ENCODE measurements at places on chromosomes 16 and 17.

- peak; percentile 65 for DNase-seq
Observed at GRCh38 chr16:85253084-85253941, 141.0 kb upstream of the CIBAR2 start.

DNA sequence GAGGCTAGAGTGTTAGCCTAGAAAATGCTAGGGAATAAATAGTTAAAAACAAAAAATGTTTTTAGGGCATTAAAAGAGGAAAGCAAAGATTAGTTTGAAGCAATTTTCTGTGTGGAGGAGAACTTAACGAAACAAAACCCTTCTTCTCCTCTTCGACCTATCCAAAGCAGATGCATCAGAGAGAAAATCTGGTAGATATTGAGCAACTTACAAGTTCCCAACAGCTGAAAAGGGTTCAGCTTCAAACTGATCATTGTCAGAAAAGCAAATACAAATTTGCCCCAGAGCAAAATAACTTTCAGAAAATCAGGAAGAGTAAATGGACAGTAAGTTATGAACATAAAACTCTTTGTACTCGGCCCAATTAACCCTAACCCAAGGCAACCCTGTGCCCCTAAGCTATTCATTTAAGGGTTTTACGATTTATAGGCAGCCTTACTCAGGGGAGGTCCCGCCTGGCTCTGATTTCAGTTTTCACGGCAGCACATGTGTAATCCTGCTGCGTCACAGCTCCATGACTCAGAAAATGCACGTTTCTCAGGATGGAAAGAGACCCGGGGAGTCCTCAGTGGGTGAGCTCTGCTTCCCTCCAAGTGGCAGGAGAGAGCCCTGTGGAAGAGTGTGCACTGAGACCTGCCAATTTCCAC is 405.7 kb upstream of the SALL1 start:
- DNase-seq, result no peak

DNA sequence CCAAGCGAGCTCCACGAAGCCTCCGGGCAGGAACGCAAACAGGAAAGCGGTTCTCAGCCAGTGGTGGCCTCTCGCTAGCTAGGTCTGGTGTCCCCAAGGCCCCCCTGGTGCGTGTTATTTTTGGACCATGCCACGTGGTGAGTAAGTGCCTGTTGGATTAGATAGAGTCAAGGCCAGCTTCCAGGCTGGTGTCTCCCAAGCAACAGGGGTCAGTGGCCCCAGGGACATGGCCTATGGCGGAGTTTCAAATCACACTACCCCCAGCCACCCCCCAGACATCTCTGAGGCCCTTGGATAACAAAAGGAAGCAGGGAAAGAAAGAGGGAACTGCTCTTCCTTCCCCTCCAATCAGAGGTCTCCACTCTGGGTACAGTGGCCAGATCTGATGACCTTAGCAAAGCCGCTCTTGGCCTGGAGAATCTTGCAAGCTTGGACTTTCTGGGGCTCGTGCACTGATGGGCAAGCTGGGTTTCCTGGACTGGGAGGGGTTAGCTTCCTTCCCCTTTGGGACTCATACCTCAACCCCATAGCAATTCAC is 58.2 kb downstream of the MAF start:
- DNase-seq, result no peak

GRCh38 chr16:59213952-59214351 is 479.8 kb upstream of the GOT2 start:
- DNase-seq, result no peak

DNA sequence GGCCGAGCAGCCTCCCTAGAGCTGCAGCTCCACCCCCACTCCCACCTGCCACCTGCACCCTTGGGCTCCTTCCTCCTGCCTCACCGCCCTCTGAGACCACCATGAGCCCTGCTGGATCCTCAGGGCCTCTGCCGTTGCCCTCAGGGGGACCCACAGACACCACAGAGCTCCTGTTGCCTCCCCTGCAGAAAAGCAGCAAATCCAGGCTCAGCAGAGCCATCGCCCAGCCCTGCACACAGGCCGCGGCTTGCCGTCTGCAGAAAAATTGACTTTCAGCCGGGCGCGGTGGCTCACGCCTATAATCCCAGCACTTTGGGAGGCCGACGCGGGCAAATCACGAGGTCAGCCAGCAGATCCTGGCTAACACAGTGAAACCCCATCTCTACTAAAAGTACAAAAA is 7.0 kb upstream of the PPP1R27 start:
- DNase-seq, result no peak

DNA sequence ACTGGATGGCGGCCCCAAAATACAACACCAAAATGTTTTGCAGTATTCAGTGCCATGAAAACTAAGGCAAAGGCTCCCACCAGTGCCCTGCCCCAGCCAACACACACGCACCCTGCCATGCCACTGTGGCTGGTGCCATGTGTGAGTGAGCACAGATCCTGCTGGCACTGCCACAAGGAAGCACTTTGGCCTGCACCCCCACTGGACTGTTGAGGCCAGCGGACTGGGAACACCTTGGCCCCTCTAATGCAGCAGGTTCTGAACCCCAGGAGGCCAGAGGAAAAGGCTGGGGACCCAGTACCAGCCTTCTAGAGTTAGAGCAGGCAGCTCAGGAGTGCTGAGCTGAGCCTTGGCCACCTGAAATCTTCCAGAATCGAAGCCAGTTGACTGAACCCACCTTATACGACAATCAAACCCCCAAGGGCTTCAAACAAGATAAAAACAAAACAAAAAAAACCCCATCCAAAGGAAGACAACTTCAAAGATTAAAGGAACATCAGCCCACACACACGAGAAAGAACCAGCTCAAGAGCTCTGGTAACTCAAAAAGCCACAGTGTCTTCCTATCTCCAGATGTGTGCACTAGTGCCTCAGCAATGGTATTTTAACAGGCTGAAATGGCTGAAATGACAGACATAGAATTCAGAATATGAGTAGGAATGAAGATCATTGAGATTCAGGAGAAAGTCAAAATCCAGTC is 21.5 kb downstream of the NLRP1 start:
- no peak for DNase-seq

GRCh38 chr17:34961093-34961911 is at the start of the genes CCT6B and ZNF830:
Gene CCT6B, minus strand, starts transcription at chr17:34961460. Its CDS starts 67 bp downstream, at chr17:34961393.
Gene ZNF830, plus strand, starts transcription at chr17:34961540. Its CDS starts 27 bp downstream, at chr17:34961567.
- DNase-seq, result peak; percentile 85

GRCh38 chr17:61467416-61468262 is 15.4 kb downstream of the TBX4 start:
- no peak for DNase-seq

- no peak for DNase-seq
Observed at GRCh38 chr17:6525141-6525540, 31.2 kb downstream of the PITPNM3 start.

DNA sequence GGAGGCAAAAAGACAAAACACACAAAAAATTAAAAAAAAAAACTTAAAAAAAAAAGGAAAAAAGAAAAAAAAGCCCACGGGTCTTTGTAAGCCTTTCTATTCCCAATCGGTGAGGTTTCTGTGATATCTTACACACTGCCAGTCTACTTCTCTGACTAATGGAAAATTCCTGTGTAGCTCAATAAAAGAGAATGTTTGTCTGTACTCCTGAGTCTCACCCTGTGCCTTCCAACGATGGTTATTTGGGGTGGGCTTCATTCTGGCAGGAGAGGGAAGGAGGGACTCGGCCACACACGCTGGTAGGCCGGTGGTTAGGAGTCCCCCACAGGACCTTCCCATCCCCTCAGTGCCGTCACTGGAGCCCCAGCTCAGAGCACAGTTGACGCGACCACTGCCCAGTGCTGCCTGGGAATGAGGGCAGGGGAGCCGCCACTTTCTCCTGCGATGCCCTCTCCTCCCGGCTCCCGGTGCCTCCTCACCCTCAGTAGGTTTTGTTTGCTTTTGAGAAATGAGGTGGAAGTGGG is 68.0 kb downstream of the AMFR start:
- no peak for DNase-seq

DNA sequence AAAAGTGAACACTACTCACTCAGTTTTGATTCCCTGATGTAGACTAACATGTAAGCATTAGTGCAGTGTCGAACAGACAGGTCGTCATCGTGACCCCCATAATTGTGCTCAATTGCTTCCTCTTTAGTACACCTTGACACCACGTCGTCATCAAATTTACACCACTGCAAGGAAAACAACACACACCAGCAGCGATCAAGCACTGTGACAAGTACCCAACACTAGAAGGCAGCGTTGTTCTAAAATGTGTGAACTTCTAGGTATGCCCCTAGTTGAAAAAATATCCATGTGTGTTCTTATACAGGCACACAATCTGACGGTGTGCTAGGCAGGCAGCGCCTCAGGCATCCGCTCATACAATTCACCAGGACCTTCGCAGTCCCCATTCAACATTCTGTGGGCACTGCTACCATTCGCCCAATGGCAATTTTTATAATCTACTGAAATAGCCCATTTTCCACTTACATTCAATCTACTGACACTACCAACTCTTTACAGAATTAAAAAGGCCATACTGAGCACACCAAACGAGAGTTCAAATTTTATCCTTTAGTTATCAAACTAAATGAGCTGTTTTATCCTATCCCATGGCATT is 23.1 kb downstream of the LITAFD start:
- no peak for DNase-seq

DNA sequence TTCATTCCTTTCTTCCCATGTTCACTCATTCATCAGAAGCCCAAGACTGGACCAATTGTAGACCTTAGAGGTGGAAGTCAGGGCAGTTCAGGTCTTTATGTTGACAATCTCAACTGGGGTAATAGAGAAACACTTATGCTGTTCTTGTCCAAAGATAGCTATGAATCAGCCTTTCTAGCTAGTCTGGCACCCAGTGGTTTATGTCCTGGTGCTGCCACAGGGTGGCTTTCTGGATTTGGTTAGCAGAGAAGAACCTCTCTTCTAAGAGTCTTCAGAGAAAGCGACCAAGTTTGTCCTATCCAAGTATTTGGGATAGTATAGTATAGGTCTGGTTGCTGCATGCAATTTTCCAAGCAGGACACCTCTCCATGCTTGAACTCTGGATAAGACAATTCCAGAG is 83.3 kb downstream of the NOG start:
- no peak for DNase-seq

DNA sequence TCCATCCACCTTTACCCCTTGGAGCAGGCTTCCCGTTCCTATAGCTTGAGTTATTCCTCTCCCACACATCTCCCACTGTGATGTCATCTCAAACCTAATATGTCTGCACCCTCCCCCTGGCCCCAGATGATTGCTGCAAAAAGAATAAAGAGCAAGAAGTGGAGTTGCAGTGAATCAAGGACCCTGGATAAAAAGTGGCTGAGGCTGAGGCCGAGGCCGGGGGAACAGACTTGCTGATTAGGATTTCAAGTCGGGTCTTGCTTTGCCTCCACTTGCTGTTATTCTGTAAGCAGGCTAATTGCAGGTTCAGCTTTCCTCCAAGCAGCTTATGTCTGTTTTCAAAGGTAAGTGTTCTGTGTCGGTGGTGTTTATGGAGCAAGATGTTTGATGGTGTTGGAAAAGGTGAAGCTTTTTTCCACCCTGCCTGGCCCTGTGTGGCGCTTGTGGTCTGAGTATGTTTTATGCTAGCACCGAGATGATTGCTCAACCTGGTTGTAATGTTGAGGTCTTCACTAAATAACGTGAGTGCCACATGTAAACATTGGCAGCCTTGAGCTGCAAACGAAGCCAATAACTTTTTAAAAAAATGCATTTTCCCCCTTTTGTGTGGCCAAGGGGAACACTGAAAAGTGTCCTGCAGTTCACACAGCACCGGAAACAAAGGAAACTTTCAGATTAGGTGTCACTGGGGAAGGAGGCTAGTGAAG is 15.4 kb downstream of the HS3ST3B1 start:
- no peak for DNase-seq

GRCh38 chr16:119835-120491 is 18.5 kb downstream of the NPRL3 start:
- no peak for DNase-seq

GRCh38 chr17:80725517-80725916 is 180.9 kb downstream of the RPTOR start:
- DNase-seq, result no peak

GRCh38 chr17:27471321-27472269 is 15.3 kb downstream of the KSR1 start:
- DNase-seq, result peak; percentile 73

- DNase-seq, result no peak
Observed at GRCh38 chr17:18921912-18922451, 30.0 kb upstream of the SLC5A10 start.

DNA sequence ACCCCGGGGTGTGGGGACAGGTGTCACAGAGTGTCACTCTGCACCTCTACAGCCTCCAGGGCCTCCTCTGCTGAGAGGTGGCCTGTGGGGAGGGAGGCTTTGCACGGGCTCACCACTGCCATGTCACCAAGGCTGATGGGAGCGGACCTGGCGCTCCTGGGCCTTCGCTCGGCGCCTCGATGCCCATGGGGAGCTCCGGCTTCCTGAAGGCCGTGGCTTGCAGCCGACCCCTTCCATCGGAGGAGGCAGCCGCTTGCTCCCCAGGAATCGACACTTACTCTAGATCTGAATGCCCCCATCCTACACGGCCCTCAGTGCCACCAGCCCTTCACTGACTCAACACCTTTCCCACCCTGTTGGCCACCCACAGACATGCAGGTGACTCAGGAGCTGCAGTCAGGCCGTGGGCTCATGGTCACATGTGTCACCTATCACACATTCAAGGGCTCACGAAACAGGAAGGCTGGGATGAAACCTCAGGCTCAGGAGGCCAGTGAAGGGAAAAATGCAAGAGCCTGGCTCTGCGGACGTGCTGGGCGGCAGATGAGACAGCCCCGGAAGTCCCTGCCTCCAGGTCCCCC is 11.9 kb downstream of the LGALS3BP start:
- no peak for DNase-seq

DNA sequence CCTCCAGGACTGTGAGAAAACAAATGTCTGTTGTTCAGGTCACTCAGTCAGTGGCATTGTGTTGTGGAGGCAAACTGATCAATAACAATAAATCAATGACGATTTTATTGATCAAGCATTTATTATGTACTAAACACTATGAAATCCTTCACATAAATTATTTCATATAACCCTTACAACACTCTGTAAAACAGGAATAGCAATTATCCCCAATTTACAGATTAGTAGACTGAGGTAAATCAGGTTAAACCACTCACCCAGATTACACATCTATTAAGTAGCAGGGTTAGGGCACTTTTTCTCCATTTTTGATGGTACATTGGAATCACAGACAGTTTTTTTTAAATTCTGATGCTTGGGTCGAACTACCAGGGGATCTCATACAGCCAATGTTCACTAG is 372.8 kb upstream of the MAF start:
- DNase-seq, result no peak

DNA sequence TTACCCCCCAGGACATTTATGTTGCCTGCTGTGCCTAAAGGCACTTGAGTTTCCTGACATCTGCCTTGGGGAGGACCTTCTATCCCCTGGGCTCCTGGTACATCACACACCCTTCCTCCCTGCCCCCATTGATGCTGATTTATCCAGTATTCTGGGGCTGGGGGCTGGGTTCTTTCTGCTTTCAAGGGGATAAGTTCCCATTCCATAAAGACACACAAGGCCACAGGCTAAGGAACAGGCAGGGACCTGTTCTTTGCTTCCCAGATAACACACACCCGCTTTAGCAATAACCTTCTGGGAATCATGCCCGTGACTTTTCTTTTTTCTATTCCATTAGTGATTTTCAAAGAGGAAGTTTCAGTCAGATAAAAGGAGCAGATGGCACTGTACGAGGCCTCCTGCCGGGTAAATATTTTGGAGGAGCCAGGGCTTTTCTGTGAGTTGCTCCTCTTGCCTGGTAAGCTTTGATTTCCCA is 30.6 kb downstream of the CHD9 start:
- no peak for DNase-seq
